K562 (cell line): ENCODE measurements at places on chromosomes 5 and 9. TPM values are rescaled to one million over a fixed set of nuclear protein-coding genes. Genes with fewer than 3 reads are reported as not detected.

DNA sequence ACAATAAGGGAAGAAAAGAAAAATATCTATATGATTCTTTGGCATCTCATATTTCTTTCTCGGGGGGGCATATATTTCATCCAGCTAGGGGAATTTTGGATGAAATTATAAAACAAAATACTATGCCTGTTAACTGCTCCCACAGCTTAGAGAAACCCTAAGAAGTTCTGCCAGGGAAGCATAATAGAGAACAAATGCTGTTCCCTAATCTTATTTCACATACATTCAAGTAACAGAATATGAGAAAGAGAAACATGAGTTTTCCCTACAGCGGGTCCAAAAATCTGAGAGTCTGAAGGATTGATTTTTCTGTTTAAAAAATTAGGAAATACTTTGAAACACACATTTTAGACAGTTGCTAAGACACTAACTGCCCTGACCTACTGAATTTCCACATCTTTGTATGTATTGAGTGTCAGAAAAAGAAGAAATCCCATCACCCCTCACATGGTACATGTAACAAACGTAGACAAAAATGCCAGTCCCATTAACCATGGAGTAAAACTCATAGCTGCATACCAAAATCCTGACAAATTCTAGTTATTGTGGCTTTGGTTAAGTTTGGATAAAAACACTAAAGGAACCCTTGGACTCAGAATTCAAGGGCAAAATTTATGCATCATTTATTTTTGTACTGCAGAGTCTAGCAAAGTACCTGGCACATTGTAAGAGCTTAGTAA lies 620.2 kb upstream of the DMAC1 start:
- no peak overlapping the region for H3K4me3 ChIP-seq
- no peaks in the 10 kb centered on the region for H3K27me3 ChIP-seq
- no peak for DNase-seq
- H3K4me1 ChIP-seq, result no peaks in the 10 kb centered on the region
- no peak overlapping the region for H3K27ac ChIP-seq
- H3K36me3 ChIP-seq, result no peaks in the 10 kb centered on the region

GRCh38 chr5:175520873-175521272 lies 42.5 kb downstream of the SFXN1 start:
- H3K36me3 ChIP-seq, result peaks cover 87% of the 10 kb centered on the region
- H3K27ac ChIP-seq, result no peak overlapping the region
- no peaks in the 10 kb centered on the region for H3K27me3 ChIP-seq
- no peak for DNase-seq
- H3K4me3 ChIP-seq, result no peak overlapping the region

- no peaks in the 10 kb centered on the region for H3K27me3 ChIP-seq
- no peaks in the 10 kb centered on the region for H3K36me3 ChIP-seq
- H3K4me1 ChIP-seq, result no peaks in the 10 kb centered on the region
- H3K27ac ChIP-seq, result no peak overlapping the region
- DNase-seq, result no peak
Observed at GRCh38 chr5:9686216-9686615, 56.1 kb upstream of the TAS2R1 start.

DNA sequence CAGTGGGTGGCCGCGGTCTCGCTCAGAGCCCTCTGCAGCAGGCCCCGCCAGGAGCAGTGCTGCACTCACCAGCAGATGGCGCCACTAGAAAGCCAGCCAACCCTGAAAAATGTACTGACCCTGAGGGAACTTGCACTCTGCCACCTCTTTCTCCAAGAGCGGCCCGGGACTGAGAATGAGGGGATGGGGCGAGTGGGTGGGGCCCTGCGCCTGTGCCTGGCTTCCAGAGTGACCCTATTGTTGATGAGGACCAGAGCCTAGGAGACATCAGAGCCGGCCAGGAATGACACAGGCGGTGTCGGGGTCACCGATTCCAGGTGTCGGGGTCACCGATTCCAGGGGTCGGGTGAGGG lies 2.9 kb upstream of the IL17B start:
- no peaks in the 10 kb centered on the region for H3K36me3 ChIP-seq
- no peak overlapping the region for H3K27ac ChIP-seq
- H3K27me3 ChIP-seq, result no peaks in the 10 kb centered on the region

GRCh38 chr9:135065151-135065550 lies 22.3 kb upstream of the OLFM1 start:
- H3K27ac ChIP-seq, result no peak overlapping the region
- H3K27me3 ChIP-seq, result peaks cover 19% of the 10 kb centered on the region
- H3K4me1 ChIP-seq, result no peaks in the 10 kb centered on the region
- DNase-seq, result no peak
- no peaks in the 10 kb centered on the region for H3K36me3 ChIP-seq
- no peak overlapping the region for H3K4me3 ChIP-seq

GRCh38 chr9:8085986-8086385 lies 286.4 kb upstream of the DMAC1 start:
- H3K27ac ChIP-seq, result no peak overlapping the region
- DNase-seq, result no peak
- no peaks in the 10 kb centered on the region for H3K36me3 ChIP-seq
- H3K4me3 ChIP-seq, result no peak overlapping the region
- H3K4me1 ChIP-seq, result no peaks in the 10 kb centered on the region

DNA sequence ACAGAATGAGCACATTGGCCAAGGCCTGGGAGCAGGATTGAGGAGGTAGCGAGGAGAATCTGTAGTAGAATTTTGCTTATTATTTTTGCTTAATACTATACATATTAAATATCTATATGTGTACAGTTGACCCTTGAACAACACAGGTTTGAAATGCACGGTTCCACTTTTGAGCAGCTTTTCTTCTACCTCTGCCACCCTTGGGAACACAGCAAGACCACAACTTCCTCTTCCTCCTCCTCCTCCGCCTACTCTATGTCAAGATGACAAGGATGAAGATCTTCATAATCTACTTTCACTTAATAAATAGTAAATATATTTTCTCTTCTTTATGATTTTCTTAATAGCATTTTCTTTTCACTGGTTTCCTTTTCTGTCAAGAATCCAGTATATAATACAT lies 541.4 kb downstream of the KCTD16 start:
- H3K27ac ChIP-seq, result no peak overlapping the region
- no peak for DNase-seq
- H3K27me3 ChIP-seq, result no peaks in the 10 kb centered on the region
- H3K4me1 ChIP-seq, result no peaks in the 10 kb centered on the region
- no peaks in the 10 kb centered on the region for H3K36me3 ChIP-seq

DNA sequence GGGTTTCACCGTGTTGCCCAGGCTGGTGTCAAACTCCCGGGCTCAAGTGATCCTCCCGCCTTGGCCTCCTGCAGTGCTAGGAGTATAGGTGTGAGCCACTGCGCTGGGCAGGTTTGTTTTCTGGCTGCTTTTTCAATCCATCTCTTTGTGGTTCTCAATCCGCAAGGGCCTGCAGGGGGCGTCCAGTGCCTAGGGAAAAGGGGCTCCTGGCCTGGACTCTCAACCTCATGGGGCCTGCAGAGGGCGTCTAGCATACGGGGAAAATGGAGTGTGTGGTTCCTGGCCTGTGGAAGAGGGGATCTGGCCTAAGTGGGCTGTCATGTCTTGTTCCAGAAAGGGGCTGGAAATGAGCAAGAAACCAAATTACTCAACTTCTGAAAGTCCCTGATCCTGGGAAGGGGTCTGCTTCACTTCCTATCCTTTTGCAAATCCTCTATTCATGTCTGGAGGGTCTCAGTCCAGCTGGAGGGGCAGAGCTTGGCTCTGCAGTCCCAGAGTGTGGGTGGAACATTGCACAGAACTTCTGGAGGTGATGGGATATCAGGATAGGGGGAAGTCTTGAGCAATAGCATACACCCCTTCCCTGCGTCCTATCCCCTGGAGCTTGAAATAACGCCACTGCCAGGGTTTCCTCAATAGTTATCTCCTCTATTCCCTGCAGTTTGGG lies 12.7 kb upstream of the CCL27 start:
- H3K27me3 ChIP-seq, result no peaks in the 10 kb centered on the region
- H3K4me1 ChIP-seq, result 0 out of 3 replicates have a peak, but pooled peaks cover 4% of the 10 kb centered on the region
- no peak overlapping the region for H3K4me3 ChIP-seq
- H3K36me3 ChIP-seq, result no peaks in the 10 kb centered on the region
- no peak overlapping the region for H3K27ac ChIP-seq

DNA sequence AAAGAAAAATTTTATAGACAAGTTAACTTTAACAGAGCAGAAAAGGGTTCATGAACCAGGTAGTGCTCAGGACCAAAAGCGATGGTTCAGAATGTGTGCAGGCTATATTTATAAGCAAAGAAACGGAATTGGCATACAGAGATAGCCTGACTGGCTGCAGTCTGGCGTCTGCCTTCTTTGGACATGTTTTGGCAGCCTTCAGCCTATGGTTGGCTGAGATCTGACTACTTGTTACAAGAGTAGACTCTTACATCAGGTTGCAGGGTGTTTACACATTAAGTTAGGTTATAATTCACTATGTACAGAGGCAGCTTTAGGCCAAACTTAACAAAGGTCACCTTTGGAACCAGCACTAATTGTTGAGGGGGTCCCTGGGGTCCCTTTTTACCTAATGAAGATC lies 7.0 kb downstream of the NOP16 start:
- no peak for DNase-seq
- H3K27ac ChIP-seq, result no peak overlapping the region
- H3K4me1 ChIP-seq, result peaks cover 2% of the 10 kb centered on the region; the same call in 2 of the 3 replicates
- peaks cover 65% of the 10 kb centered on the region for H3K36me3 ChIP-seq

DNA sequence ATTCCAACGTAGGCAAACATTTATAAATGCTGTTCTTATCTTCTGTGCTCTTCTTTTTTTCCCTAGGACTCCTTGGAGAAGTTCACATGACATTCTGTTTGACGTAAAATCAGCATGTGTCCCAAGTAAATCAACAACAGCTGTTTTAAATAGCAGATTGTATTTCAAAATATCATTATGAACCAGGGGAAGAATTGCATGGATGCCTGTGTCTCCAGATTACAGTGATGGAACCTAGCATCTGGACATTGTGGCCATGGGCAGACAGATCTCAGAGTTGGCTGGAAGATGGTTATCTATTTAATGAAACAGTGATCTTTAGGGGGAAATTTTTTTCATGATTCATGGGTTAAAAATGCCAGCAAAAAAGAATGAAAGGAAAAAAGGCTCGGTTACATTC lies 222.0 kb downstream of the MAN2A1 start:
- H3K4me1 ChIP-seq, result no peaks in the 10 kb centered on the region
- H3K36me3 ChIP-seq, result no peaks in the 10 kb centered on the region
- H3K27me3 ChIP-seq, result no peaks in the 10 kb centered on the region; the same call in 2 of the 3 replicates
- H3K27ac ChIP-seq, result no peak overlapping the region
- DNase-seq, result no peak

DNA sequence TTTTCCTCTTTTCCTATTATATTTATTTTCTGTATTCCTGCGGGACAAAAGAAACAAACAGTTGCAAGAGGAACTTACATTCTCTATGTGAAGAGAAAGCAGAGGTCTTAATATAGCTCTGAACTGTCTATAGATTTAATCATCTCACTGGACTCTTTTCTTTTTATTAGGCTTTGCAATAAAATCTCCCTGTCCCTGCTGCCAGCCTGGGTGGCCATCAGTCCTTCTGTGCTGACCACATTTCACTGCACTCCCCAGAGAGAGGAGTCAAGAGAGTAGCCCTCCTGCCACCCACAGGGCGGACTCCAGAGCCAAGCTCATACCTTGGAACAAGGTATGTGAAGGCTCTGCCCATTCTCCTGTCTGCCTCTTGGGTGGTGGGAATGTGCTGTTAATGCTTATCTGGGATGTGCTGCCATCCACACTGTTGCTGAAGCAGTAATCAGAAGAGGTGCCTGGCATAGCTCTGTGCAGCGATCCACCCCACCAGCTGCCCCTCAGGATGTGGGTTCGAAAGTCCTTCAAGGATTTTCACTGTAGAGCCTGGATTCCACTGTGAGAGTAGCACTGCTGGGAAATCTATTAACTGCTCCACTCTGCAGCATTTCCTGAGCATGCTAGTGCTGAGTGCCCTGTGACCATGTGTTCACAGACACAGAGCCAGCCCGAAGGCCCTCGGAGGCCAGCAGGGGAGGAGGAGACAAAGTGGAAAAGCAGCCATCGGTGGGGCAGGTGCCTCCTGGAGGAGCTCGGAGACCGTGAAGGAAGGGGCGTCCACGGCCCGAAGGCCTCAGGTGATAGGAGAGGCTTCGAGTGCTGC lies 334.6 kb downstream of the MED10 start:
- H3K4me1 ChIP-seq, result no peaks in the 10 kb centered on the region
- peaks cover 10% of the 10 kb centered on the region; the same call in 2 of the 3 replicates for H3K27me3 ChIP-seq
- H3K36me3 ChIP-seq, result no peaks in the 10 kb centered on the region
- DNase-seq, result no peak
- H3K27ac ChIP-seq, result no peak overlapping the region
- H3K4me3 ChIP-seq, result no peak overlapping the region

GRCh38 chr9:127938298-127938690 lies 640 bp upstream of the DPM2 start:
- DNase-seq, result peak; percentile 57
- no peak overlapping the region for H3K4me3 ChIP-seq
- H3K27me3 ChIP-seq, result no peaks in the 10 kb centered on the region
- H3K36me3 ChIP-seq, result peaks cover 39% of the 10 kb centered on the region; the same call in 2 of the 3 replicates
- H3K4me1 ChIP-seq, result peaks cover 69% of the 10 kb centered on the region

DNA sequence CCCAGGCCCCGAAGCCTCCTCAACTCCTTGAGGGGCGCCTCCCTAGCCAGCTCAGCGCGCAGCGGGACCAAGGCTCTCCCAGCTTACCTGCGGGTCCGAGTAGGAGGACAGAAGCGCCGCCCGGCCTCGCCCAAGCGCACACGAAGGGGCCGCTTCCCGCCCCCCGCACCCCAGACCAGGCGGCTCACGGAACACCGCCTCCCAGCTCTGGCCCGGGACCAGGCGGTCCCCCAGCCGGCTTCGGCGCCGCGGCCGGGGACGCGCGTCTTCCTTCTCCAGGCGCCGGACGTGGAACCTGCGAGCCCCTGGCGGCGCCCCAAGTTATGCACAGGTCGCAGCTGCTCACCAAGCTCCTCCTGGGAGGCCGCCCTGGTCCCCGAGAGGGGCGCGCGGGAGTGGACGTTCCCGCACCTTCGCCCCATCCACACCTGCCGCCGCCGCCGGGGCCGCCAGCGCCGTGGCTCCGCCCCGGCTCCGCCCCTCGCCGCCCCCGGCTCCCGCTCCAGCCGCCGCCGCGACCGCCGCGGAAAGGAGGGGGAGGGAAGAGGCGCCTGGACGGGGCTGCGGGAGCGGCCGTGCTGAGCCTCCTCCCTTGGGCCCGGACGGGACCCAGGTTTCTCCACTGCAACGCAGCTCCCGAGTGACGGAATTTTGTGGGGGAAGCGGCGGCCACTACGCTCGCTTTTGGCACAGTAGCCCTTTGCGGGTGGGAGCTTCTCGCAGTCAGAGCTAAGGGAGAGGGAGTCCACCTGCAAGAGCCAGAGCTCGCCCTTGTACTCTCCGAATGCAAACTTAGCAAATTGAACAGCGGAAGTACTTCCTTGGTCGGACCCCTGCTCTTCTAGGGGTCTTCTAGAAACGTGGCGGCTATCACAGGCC lies 77.5 kb upstream of the IFNE start:
- no peak overlapping the region for H3K27ac ChIP-seq
- no peak overlapping the region for H3K4me3 ChIP-seq
- H3K27me3 ChIP-seq, result no peaks in the 10 kb centered on the region
- no peaks in the 10 kb centered on the region for H3K36me3 ChIP-seq
- DNase-seq, result no peak

DNA sequence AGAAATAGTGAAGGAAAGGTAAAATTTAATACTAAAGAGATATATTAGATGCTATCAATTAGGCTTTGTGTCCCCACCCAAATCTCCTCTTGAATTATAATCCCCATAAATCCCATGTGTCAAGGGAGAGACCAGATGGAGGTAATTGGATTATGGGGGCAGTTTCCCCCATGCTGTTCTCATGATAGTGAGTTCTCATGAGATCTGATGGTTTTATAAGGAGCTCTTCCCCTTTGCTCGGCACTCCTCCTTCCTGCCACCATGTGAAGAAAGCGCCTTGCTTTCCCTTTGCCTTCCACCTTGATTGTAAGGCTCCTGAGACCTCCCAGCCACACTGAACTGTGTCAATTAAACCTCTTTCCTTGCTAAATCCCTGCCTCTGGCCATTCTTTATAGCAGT lies 697.0 kb upstream of the RGMB start:
- no peak overlapping the region for H3K4me3 ChIP-seq
- no peaks in the 10 kb centered on the region for H3K4me1 ChIP-seq
- H3K27me3 ChIP-seq, result no peaks in the 10 kb centered on the region

Gene BARHL1
- total RNA-seq, result not detected in 2 replicates

Gene MYMK
- total RNA-seq, result not detected in 2 replicates

Gene LHX6
- total RNA-seq, result 13.4 and 14.0 TPM in 2 replicates

Gene RNF130
- total RNA-seq, result 30.0 and 32.2 TPM in 2 replicates

Gene CTSV
- not detected in 2 replicates for total RNA-seq
